Ovary (tissue), 10 donors: ENCODE measurements at places on chromosomes 16 and 17. TPM values are rescaled to one million over a fixed set of nuclear protein-coding genes. Genes with fewer than 3 reads are reported as not detected.
A peak's percentile ranks its signal among the peaks of the same experiment; 100 is the strongest.

DNA sequence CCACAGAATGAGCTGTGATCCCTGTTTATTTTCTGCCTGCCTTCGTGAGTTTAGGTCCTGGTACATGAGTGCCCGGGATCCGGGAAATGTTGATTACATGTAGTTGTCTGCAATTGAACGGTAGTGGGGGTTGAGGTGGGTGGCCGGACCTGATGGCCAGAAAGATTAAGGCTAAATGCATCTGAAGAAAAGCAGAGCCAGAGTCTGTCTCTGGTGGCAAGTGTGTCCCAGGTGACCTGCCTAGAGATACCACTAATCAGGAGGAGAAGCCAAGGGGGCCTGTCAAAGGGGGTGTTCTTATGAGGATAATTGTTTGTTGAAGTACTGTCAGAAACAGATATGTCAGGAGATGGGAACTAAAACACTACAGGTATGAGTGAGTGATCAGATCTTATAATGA is 154.0 kb upstream of the ASIC2 start:
- DNase-seq: no peak
- no peaks in the 10 kb centered on the region for H3K4me1 ChIP-seq
- no peak overlapping the region for H3K4me3 ChIP-seq
- no peaks in the 10 kb centered on the region for H3K27me3 ChIP-seq
- H3K27ac ChIP-seq: no peak overlapping the region

- peaks cover 12% of the 10 kb centered on the region for H3K4me1 ChIP-seq
- H3K36me3 ChIP-seq: no peaks in the 10 kb centered on the region
- peak overlapping the region; percentile 55 for H3K4me3 ChIP-seq
- DNase-seq: no peak
- H3K27ac ChIP-seq: peak overlapping the region; percentile 78
Measured at GRCh38 chr17:81666092-81666341, 388 bp downstream of the OXLD1 start.

GRCh38 chr16:22327446-22327775 is 30.2 kb downstream of the POLR3E start:
- no peaks in the 10 kb centered on the region for H3K27me3 ChIP-seq
- H3K36me3 ChIP-seq: no peaks in the 10 kb centered on the region
- no peak for DNase-seq
- no peaks in the 10 kb centered on the region for H3K4me1 ChIP-seq

- DNase-seq: no peak
- no peaks in the 10 kb centered on the region for H3K27me3 ChIP-seq
- no peaks in the 10 kb centered on the region for H3K4me1 ChIP-seq
- no peaks in the 10 kb centered on the region for H3K36me3 ChIP-seq
Measured at GRCh38 chr17:61784510-61784909, 78.8 kb downstream of the BRIP1 start.

GRCh38 chr16:58495521-58496331 is 4.2 kb upstream of the NDRG4 start:
- no peaks in the 10 kb centered on the region for H3K36me3 ChIP-seq
- no peak overlapping the region for H3K4me3 ChIP-seq
- H3K27ac ChIP-seq: no peak overlapping the region
- peaks cover 3% of the 10 kb centered on the region for H3K4me1 ChIP-seq
- no peaks in the 10 kb centered on the region for H3K27me3 ChIP-seq

DNA sequence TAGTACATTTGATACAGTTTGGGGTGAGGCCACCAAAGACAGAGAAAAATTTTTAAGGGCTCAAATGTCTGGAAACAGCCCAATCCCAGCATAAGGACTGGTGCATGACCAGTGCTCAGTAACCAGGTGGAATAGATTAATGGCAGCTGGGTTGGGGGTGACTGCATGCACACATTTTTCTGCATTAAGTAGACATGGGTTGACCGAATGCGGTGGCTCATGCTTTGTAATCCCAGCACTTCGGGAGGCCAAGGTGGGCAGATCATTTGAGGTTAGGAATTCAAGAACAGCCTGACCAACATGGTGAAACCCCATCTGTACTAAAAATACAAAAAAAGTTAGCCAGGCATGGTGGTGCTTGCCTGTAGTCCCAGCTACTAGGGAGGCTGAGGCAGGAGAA is 121.1 kb upstream of the HSBP1 start:
- H3K27ac ChIP-seq: no peak overlapping the region
- no peak overlapping the region for H3K4me3 ChIP-seq
- no peaks in the 10 kb centered on the region for H3K36me3 ChIP-seq
- no peak for DNase-seq

GRCh38 chr17:39271546-39271945 is 45.8 kb upstream of the STAC2 start:
- no peaks in the 10 kb centered on the region for H3K27me3 ChIP-seq
- H3K27ac ChIP-seq: no peak overlapping the region
- H3K4me3 ChIP-seq: no peak overlapping the region
- H3K4me1 ChIP-seq: no peaks in the 10 kb centered on the region
- no peaks in the 10 kb centered on the region for H3K36me3 ChIP-seq

- H3K27me3 ChIP-seq: no peaks in the 10 kb centered on the region
- no peaks in the 10 kb centered on the region for H3K36me3 ChIP-seq
- H3K4me3 ChIP-seq: no peak overlapping the region
Measured at GRCh38 chr17:30203471-30203981, 32.0 kb downstream of the SLC6A4 start.

GRCh38 chr17:2825253-2825970 is 29.2 kb downstream of the RAP1GAP2 start:
- no peak overlapping the region for H3K4me3 ChIP-seq
- H3K27me3 ChIP-seq: no peaks in the 10 kb centered on the region
- H3K27ac ChIP-seq: no peak overlapping the region
- peaks cover 2% of the 10 kb centered on the region for H3K4me1 ChIP-seq

GRCh38 chr16:19959736-19960135 is 75.1 kb upstream of the GPRC5B start:
- DNase-seq: no peak
- no peaks in the 10 kb centered on the region for H3K4me1 ChIP-seq
- H3K27me3 ChIP-seq: no peaks in the 10 kb centered on the region
- H3K36me3 ChIP-seq: no peaks in the 10 kb centered on the region

DNA sequence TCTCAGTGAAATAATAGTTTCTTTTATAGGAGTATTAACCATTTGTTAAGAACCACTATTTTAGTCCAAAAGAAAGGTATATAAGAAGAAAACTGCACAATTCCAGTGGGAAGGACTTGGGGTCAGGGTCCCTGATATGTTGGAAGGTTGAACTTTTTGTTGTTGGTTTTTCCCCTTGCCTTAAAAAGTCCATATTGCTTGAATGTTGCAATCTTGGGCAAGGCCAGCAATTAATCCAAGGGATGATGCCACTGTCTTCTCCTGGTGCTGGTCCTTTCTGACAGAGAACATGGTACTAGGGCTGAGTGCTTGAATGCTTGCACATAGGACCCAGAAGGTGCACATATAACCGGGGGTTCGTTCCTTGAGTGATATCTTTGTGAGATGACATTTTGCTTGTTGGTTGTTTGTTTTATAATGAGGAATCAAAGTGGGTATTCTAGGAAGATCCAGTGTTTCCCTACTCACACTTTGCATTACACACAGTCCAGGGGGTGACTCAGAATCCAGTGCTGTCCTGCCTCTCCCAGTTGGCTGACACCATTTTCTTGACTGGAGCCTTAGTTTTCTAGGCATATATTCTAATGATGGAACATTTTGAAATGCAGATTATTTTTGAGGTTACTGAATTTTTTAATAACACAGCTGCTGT is 54.9 kb downstream of the SIAH1 start:
- H3K4me3 ChIP-seq: no peak overlapping the region
- no peak overlapping the region for H3K27ac ChIP-seq
- no peaks in the 10 kb centered on the region for H3K27me3 ChIP-seq
- DNase-seq: no peak
- no peaks in the 10 kb centered on the region for H3K4me1 ChIP-seq
- H3K36me3 ChIP-seq: no peaks in the 10 kb centered on the region

GRCh38 chr17:78524870-78525510 is 52.2 kb downstream of the DNAH17 start:
- H3K4me1 ChIP-seq: no peaks in the 10 kb centered on the region
- H3K4me3 ChIP-seq: no peak overlapping the region
- no peak for DNase-seq

DNA sequence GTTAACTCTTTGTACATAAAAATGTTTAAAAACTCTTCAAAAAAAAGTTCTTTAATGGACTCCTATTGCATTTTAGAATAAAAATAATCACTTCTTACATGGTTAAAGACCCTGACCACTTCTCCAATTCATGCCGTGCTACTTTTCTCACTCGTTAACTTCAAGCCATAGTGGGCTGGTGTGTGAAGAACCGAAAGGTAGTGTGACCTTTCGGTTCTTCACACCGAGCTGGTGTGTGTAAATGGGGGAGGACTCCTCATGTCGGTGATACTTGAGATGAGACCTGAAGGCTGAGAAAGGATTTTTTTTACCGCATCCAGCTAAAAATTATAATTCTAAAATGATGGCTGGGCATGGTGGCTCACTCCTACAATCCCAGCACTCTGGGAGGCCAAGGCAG is 22.1 kb downstream of the RFFL start:
- H3K36me3 ChIP-seq: no peaks in the 10 kb centered on the region
- no peaks in the 10 kb centered on the region for H3K27me3 ChIP-seq
- H3K27ac ChIP-seq: no peak overlapping the region
- no peaks in the 10 kb centered on the region for H3K4me1 ChIP-seq
- DNase-seq: no peak

DNA sequence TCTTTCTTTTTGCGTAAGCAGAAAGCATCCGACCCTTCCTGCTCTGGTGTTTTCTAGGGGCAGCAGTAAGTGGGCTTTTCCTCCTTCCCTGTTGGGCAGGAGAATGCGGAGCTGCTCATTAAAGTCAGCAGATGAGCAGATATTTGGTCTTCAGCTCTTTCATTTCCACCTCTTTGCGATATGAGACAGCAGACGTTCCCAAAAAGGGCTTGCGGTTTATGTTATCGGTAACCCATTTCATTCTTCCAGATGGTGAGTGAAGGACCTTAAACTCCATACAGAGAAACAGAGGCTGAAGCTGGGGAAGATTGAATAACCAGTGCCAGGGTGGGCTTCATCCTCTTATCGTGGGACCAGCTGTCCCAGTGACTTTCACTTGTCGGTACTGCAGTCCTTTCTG is 40.7 kb downstream of the KSR1 start:
- H3K27ac ChIP-seq: no peak overlapping the region
- H3K4me1 ChIP-seq: peaks cover 5% of the 10 kb centered on the region
- no peaks in the 10 kb centered on the region for H3K36me3 ChIP-seq
- H3K27me3 ChIP-seq: no peaks in the 10 kb centered on the region
- DNase-seq: no peak
- no peak overlapping the region for H3K4me3 ChIP-seq

DNA sequence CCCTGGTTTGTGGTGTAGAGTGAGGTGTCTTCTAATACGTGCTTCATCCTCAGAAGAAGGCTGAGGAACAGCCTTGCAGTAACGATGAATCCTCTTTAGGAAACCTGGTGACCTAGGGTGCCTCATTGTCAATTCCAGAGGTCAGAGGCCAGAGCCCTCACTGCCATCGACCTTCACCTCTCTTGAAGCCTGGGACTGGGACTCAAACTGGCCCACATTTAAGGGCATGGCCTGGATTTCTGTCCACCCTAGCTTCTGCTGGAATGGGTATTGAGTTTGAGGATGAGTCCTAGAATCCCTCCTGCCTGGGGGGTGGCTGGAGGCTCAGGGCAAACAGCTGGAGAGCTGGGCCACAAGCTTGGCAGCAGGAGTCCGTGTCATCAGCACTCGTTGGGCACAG is 38.6 kb downstream of the ELAC2 start:
- no peak overlapping the region for H3K4me3 ChIP-seq
- DNase-seq: no peak
- H3K27ac ChIP-seq: no peak overlapping the region
- H3K36me3 ChIP-seq: no peaks in the 10 kb centered on the region
- no peaks in the 10 kb centered on the region for H3K4me1 ChIP-seq

DNA sequence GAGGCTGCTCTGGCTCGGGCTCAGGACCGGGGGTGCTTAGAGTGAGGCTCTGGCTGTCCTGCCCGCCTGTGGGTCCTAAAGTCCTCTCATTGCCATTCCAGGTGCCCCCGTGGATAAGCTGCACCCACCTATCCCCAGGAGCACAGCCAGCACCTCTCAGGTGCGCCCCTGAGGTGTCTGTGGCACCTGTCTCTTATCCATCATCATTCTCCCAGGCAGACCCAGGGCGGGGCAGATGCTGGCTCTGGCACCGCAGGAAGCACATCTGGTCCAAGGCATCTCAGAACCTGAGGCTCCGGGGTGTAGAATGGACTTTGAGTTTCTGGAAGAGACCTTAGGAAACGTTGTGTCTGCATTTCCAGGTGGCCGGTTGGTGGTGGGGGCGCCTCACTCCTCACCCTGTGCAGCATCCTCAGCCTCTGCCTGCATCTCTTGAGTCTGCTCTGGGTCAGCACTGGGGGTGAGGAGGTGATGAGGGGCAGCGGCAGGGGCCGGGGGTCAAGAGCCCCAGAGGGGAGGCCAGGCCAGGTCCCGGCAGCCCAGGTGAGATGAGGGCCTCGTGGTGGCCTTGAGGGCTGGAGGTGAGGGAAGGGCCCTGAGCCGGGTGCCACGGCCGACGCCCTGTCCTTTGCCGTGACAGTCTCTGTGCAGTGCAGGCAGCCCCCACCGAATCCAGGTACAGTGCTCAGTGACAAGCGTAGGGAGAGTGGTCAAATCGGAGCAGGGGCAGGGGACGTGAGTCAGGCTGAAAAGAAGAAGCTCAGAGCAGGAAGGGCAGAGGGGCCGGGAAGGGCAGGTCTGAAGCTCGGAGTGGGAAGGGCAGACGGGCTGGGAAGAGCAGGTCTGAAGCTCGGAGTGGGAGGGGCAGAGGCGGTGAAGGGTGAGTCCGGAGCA is 173.5 kb downstream of the NPIPB11 start:
- peaks cover 9% of the 10 kb centered on the region for H3K4me1 ChIP-seq
- DNase-seq: no peak
- no peak overlapping the region for H3K4me3 ChIP-seq
- H3K27me3 ChIP-seq: no peaks in the 10 kb centered on the region
- H3K36me3 ChIP-seq: no peaks in the 10 kb centered on the region

GRCh38 chr16:79542237-79542774 is 58.2 kb downstream of the MAF start:
- H3K4me3 ChIP-seq: no peak overlapping the region
- no peak overlapping the region for H3K27ac ChIP-seq
- DNase-seq: no peak
- no peaks in the 10 kb centered on the region for H3K27me3 ChIP-seq
- no peaks in the 10 kb centered on the region for H3K4me1 ChIP-seq
- no peaks in the 10 kb centered on the region for H3K36me3 ChIP-seq

The CIAPIN1 gene
- 16.0 TPM for polyA plus RNA-seq

The APRT gene
- 76.9 TPM for polyA plus RNA-seq

The PRSS27 gene
- polyA plus RNA-seq: not detected

The ZNF624 gene
- 3.7 TPM for polyA plus RNA-seq

The LPO gene
- not detected for polyA plus RNA-seq

The TVP23C gene
- polyA plus RNA-seq: 11.5 TPM

The TBX21 gene
- 0.70 TPM for polyA plus RNA-seq
